ENCODE measurements at places on chromosomes 5 and 9.

- DNase-seq, result no peak
These were observed 90.7 kb downstream of the LPAR1 start for GRCh38 chr9:110947491-110948044.

DNA sequence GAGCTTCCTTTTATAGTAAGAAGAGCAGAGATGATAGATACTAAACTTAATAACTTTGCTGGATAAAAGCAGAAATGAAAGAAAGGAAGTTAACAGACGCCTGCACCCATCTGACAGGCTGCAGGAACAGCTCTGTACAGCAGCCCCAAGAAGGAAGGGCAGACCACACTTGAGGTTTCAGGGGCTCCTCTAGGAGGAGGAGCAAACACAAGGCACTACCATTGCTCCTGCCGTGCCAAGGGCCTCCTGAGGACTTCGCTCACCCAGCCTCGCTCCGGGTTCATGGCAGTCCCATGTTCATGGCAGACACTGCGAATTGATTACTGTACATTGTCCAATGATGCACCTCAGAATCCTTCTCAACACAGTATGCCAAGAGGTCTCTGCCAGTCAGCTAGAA lies 85.1 kb downstream of the AMBP start:
- no peak for DNase-seq

DNA sequence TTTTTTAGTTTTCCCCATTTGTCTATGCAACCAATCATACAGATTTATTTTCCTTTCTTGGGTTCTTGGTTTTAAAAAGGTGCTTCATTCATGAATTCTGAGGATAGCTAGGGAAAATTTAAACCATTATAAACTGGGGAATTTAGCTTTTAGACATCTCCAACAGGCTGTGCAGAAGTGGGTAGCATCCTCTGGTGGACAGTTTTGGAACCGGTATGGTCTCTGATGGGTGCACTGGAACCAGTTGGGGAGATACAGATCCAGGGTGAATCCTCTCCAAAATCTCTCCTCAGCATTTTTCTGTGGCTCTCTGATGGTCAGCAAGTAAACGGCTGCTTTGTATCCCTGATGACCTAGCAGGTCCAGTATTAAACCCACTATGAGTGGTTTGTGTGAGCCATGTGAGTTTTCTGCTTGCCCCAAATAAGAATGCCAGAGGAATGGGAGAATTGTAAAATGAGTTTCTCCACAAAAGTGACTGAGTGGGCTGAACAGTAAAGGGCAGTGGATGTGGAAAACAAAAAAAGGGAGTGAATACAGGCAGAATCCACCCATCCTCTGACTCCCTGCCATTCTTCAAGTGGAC lies 9.1 kb upstream of the DNAJC25 start:
- no peak for DNase-seq

DNA sequence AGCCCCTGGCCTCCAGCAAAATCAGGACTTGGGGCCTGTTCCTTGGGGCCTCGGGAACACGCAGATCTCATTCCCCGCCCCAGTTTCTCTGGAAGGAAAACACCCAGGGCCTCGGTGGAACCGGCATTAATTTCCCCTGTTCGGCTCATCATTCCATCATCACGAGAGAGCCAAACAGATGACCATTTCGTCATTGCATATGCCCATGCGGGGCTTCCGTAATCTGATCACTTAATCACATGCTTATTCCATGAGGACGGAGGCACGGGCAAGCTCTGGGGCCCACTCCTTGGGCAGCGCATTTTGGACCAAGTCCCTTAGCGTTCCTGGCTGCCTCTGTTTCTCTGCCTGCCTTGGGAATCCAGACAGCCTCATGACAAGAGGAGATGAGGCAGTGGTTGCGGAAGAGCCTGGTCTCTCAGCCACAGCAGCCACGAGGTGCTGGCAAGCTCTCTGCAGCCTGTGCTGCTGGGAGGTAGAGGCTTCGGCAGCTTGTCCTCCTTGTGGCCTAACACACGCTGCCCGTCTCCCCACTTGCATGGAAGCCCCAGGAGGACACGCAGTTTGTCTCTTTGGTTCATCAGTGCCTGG lies 65.0 kb upstream of the IER5L start:
- peak; percentile 47 for DNase-seq

GRCh38 chr5:180648658-180649296 lies 623 bp downstream of the FLT4 start:
- DNase-seq, result no peak

DNA sequence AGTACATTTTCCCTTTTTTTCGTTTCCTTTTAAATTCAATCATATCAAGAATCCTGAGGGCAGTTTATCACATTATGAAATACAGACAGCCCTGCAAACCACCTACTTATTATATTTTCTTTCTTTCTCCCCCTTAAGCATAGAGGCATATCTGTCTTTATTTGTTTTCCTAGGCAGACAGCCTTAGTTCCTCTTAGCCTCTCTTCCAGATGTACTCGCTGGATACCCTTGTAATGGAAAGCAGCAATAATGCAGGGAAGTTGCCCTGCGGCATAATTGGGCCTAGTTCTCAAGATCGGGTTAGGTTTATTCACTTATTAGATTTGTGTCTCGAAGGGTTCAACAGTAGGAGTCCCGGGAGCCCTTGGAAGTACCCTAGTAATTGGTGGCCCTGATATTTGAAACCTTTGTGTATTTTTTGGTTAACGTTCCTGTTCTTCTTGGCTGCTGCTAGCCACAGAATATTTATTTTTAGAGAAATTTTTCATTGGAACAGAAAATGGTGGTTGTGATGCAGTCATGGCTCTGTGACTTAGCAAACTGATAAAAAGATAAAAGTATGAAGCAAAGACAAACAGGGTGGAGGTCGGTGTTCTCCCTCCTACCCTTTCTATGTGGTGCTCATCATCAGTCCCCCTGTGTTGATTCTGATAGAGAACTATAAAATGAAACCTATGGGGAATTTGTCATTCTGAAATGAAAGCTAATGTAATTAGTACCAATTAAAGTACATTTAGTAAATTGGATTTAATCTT lies 6.4 kb downstream of the TLE4 start:
- no peak for DNase-seq

DNA sequence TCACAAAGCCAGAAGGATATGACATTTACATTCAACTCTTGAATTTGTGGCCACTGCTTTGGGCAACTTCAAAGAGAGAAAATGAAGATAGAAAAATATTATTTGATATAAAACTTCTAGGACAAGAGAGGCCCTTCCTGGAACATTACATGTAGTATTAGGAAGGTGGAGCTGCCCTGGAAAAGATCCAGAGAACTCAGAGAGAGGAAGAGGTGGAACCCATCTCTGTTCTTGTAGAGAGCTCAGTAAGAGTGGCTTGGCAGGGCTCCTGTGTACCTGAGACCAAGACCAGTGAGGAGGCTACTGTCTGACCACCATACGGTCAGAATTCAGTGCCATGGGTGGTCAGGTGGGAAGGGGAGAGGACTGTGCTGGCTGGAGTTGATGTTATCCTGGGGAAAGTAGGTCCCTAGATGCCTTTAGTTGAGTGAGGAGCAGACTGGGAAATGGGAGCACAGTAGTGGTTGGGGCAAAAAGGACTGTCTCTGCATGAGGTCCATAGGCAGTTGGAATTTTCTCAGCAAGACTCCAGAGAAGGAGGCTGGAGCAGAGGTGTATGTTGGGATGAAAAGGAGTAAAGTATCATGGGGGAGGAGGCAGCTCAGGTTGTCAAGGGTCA lies 7.6 kb downstream of the TGFBI start:
- DNase-seq, result no peak

DNA sequence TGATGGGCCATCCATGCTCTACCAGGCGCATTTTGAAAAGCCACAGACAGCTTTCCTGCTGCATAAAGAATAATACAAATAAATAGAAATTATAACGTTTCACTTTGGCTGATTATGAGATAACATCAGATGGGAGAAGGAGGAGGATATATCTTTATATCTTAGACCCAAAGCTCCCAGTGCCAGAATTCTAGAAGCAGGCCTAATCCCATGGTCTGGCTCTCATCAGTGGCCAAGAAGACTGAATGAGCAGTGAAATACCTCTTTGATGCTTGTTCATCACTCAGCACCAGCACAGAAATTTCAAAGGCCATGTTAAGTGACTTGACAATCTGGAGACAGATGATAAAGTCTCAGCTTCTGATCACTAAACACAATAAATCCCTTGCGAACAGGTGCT lies 107.6 kb downstream of the PPP2R2B start:
- no peak for DNase-seq

- no peak for DNase-seq
These were observed 74.0 kb downstream of the SLIT3 start for GRCh38 chr5:169226895-169227294.

- peak; percentile 87 for DNase-seq
These were observed 5.6 kb upstream of the CAMK2A start for GRCh38 chr5:150295172-150295634.

- DNase-seq, result no peak
These were observed 30.6 kb downstream of the SH3GL2 start for GRCh38 chr9:17609312-17610005.

- DNase-seq, result no peak
These were observed 19.8 kb downstream of the BRINP1 start for GRCh38 chr9:119349351-119349825.

DNA sequence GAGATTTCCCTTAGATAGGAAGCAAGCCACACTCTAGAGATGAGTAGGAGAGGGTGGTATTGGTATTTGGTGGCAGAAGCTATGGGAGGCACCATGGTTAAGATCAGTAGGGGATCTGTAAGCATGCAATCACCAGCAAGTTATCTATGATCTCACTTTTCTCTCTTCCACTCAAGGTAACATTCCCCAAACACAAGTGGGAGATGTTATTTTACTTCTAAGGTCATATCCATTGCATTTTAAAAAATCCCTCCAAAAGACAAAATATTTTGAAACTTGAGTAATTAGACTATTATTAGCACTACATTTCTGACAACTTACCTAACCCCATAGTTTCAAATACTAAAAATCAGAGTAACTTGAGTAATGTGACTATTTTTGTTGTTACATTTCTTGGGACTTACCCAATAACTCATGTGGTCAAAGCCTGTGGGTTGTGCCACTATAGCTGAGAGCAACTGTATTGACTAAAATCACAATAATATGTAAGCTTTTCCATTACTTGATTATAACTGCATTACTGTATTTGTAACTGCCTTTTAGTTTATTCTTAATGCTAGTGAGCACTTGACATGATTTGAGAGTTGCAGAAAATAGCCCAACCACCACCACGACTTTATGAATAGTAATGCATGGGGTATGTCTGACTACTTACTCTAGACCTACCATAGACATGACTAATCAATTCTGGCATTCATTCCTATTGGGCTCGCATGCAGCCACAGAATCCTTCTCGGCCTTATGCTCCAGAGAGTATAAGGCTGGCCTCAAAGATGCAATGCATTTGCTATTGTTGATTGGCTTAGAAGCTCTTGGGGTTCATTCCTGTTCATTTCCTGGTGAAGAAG lies 264.7 kb downstream of the TRIM32 start:
- no peak for DNase-seq

- no peak for DNase-seq
These were observed 764 bp downstream of the ANKRA2 start for GRCh38 chr5:73564675-73565074.

GRCh38 chr9:70411930-70412831 lies 2.3 kb downstream of the KLF9 start:
- no peak for DNase-seq

GRCh38 chr5:177393206-177393765 lies 7.2 kb downstream of the PFN3 start:
- no peak for DNase-seq

DNA sequence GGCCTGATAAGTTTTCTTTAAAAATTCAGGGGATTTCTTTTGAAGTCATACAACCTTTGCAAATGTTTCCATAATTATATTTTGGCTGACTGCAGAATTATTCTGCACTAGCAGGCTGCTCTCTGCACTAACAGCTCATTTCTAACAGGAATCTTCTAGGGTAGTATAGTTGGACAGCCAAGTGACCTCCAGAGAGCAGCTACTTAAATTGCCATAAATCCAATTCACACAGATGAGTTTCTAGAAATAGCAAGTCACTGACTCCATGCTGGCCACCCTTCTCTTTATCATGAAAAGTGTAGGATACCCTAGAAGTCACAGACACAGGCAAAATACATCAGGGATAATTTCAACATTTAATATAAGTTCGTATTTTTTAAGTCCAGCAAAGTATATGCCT lies 110.9 kb upstream of the TARS1 start:
- no peak for DNase-seq

DNA sequence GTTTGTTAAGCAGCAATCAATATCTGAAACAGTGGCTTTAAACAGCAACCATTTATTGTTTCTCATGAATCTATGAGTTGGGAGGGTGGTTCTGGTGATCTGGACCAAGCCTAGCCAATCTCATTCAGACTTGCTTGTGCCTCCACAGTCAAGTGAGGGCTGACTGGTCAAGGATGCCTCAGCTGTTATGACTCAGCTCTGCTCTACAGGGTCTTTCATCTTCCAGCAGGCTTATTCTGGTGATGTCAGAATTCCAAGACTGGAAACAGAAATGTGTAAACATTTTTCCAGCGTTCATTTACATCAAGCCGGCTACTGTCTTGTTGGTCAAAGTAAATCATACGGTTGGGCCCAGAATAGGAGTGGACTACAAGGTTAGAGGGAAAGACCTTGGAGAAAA lies 2.5 kb upstream of the PIP5K1B start:
- DNase-seq, result no peak

- DNase-seq, result no peak
These were observed 100.1 kb upstream of the DHFR start for GRCh38 chr5:80754900-80755299.

DNA sequence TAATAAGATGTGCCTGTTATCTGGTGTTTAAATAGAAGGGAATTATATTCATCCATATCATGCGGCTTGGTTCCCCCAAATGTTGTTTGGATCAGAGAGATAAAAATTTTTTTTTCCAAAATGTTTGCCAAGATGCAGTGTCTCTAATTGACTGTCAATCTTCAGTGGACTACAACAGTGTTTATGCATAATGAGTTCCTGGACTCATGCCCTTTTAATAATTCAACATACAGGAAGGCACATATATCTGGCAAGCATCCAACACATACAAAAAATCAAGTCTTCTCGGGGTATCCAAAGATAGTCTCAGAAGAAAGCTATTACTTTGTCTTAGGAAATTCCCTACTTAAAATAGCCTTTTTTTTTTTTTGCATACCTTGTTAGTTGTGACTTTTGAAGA lies 1534.7 kb downstream of the EFNA5 start:
- DNase-seq, result no peak

- DNase-seq, result no peak
These were observed 185.4 kb downstream of the EBF1 start for GRCh38 chr5:158914008-158915000.

- no peak for DNase-seq
These were observed 71.2 kb downstream of the OR2K2 start for GRCh38 chr9:111258875-111259271.

DNA sequence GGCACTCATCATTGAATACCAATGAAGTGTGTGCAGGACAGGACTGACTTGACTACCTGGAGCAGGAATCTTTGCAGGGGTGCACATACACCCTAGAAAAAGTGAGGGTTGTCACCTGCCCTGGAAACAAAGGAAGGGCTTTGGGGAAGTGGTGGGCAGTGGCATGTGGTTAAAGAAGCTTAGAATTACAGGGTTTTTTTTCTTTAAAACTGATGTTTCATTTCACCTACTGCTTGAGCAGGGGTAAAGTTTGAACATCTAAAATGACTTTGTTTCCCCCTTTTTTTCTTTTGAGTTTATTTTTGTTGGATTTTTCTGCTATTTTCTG lies 2.0 kb upstream of the KDM3B start:
- DNase-seq, result no peak

GRCh38 chr5:6783787-6784186 lies 70.6 kb downstream of the TENT4A start:
- DNase-seq, result no peak

GRCh38 chr5:138603249-138603920 lies 28.2 kb upstream of the HSPA9 start:
- DNase-seq, result no peak

All from chondrocyte (in vitro differentiated cells).